Right renal pelvis (tissue), 4 donors: ENCODE measurements at places on chromosomes 3 and 15. TPM values are rescaled to one million over a fixed set of nuclear protein-coding genes. Genes with fewer than 3 reads are reported as not detected.

DNA sequence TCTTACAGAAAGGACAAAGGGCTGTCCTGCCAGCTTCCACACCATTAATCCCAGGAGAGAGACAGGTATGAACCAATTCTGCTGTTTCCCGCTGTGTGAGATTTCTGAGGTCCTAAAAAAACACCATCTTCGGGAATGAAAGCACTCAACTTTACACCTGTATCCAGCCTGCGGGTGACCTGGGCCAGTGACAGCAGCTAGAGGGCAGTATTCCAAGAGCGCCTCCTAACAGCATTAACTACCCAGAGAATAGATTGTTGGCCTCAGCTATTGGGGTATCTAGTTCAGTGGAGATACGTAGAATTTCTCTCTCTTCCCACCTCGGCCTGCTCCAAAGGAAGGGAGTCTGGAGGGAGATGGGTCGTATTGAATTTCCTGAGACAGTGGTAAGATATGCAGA is 55.1 kb downstream of the WDR76 start:
- no peak for DNase-seq

DNA sequence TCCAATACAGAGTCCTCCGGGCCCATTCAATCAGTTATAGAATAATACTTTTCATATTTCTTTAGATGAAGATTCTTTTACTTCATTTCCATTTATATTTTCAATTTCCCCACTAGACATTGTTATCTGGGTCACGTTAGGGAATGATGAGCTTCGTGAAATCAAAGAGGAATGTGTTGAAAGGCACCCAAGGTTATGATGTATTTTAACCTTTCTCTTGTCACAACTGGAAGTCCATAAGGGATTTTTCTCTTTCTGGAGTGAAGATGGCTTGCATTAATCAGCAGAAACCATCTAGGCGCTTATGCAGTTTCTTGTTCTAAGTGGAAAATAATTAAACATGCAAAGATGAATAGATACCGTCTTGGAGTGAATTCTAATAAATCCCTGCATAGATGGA is 180.5 kb downstream of the FEZF2 start:
- DNase-seq, result no peak

DNA sequence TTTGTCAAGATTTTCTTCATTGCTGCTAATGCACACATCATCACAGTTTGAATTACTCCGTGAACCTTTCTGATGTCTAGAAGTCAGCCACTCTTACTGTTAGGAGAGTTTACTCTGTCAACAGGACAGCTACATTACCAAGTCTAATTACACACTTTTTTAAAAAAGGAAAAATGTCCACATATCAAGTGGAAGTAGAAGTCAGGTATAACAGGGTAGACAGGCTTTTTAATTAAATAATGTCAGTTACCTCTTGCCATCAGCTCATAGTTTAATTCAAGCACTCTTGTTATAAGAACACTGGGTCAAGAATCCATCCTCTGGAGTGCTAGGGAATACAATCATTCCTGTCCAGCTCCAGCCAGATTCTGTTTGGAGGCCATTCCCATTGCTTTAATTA is 232.8 kb downstream of the TAFA4 start:
- no peak for DNase-seq

GRCh38 chr3:63043631-63044030 is 168.4 kb upstream of the CADPS start:
- DNase-seq, result no peak

DNA sequence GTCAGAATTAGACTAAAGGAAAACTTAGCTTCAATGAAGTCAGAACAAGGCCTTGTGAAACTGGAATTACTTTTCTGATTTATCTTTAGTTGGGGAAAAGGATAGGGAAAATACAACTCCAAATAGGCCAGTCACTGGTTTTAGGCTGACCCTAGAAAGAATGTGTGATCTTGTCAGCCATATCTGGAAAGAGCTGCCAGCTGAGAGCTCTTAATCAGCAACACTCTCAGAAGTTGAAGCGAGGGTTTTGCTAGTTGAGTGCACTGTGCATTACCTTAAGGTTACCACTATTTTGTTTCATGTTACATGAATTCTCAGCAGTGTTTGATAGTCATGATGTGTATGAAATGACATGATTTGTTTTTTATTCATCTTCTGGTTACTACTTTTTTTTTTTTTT is 905.3 kb upstream of the ALCAM start:
- DNase-seq, result no peak

- DNase-seq, result no peak
Measured at GRCh38 chr15:34815836-34816235, 20.5 kb upstream of the ACTC1 start.

DNA sequence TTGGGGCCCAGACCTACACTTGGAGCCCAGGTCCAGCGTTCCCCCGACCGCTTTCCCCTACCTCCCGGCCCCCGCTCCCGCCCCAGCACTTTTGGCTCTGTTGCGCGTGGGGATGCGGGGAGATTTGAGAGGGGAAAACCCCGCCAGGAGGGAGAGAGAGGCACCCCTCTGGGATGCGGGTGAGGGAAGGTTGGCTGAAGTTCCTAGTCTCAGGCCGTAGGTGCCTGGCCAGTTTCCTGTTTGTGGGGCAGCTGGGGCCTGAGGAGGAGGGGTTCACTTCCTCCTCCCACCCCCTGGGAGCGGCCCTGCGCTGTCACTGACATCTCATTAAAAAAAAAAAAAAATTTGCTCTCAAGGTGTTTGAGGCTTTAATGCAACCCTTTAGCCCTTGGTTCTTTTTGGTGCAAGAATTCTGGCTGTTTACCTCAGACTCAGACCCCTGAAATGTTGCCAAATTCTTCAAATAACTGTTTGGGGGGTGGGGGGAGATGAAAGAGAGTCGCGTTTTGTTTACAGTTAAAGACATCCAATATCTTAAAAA is 2.6 kb downstream of the FAM43A start:
- DNase-seq, result no peak

GRCh38 chr3:50226888-50227389 is 9.1 kb upstream of the GNAI2 start:
- no peak for DNase-seq

DNA sequence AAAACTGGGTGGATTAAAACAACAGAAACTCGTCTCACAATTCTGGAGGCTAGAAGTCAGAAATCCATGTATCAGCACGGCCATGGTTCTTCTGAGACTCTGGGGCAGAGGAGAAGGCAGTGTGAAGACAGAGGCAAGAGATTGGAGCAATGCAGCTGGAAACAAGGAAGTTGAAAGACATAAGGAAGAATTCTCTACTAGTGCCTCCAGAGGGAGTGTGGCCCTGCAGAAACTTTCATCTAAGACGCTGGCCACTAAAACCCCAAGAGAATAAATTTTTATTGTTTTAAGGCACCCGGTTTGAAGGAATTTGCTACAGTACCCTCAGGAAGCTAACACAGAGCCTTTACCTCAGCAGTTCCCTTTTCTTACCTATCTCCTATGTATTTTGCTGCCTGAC is 1012.2 kb upstream of the CADM2 start:
- no peak for DNase-seq

- DNase-seq, result no peak
Measured at GRCh38 chr3:160247766-160248165, 22.5 kb downstream of the C3orf80 start.

DNA sequence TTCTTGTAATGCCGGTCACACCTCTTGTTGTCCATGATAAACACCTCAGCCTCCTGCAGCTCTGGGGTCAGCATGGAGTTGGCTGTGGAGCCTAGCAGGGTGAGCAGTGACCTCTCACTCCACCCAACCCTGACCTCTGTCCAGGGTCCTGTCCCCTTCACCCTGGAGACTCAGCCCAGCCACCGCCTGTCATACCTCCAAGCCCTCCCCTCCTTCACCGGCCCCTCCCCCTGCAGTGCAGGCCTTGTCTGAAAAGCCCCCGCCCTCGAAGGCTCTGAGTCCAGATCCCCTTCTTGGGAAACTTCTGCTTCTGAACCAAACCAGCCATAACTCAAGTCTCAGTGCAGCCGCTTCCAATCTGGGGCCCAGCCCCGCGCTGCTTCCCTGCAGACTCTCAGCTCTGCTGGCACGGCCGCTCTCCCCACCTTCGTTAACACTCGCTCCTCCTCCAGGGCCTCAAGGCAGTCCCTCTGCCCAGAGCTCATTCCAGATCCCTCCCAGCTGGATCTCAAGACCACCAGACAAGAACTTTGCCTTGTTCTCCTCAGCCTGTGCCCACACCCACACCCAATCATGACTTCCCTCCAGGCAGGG is 25.4 kb upstream of the PRSS50 start:
- DNase-seq, result no peak

GRCh38 chr3:126477061-126477380 is 1.3 kb upstream of the ZXDC start:
- DNase-seq, result no peak

DNA sequence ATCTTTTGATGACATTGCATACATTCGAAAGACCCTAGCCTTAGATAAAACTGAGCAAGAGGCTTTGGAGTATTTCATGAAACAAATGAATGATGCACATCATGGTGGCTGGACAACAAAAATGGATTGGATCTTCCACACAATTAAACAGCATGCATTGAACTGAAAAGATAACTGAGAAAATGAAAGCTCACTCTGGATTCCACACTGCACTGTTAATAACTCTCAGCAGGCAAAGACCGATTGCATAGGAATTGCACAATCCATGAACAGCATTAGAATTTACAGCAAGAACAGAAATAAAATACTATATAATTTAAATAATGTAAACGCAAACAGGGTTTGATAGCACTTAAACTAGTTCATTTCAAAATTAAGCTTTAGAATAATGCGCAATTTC is 16.7 kb downstream of the KCNMB3 start:
- DNase-seq, result no peak

DNA sequence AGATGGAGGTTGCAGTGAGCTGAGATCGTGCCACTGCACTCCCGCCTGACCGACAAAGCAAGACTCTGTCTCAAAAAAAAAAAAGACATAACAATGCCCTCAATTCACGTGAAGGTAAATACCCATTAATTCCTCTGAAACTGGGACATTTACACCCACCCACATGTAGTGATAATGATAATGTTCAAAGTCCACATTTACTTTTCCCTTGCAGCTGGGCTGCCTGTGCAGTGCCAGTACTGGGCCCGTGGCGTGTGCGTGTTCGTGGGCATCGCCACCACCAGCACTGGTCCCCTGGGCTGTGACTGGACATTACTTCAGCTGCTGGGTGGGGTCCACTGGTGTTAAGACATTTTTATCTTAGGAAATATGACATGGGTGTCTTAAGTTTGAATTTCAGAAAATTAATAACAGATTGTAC is 123.6 kb downstream of the SLC25A26 start:
- DNase-seq, result no peak

GRCh38 chr3:87771337-87772192 is 287.2 kb downstream of the CGGBP1 start:
- no peak for DNase-seq

GRCh38 chr3:25913179-25913578 is 123.3 kb downstream of the OXSM start:
- DNase-seq, result no peak

- no peak for DNase-seq
Measured at GRCh38 chr3:46693038-46693891, at the start of gene ALS2CL. ALS2CL (minus strand) TSS chr3:46693679; CDS start chr3:46689440, 4,239 bp downstream.

DNA sequence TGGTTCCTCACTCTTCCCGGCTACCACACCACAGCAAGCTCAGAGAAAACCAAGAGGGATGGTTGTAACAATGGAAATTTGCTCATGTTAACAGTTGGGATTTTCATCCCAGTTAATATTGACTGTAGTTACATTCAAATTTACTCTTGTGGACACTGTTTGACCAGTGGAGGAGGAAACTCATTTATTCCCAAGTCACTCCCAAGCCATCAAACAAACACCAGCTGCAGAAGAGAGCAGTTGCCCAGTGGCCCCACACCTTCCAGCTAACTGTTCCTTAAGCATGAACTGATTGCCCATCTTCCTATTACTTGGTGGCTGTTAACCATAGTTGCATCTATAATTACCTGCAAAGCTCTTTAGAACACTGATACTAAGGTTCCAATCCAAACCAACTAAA is 24.1 kb upstream of the MECOM start:
- no peak for DNase-seq

GRCh38 chr3:20245781-20246180 is 59.8 kb upstream of the SGO1 start:
- no peak for DNase-seq

DNA sequence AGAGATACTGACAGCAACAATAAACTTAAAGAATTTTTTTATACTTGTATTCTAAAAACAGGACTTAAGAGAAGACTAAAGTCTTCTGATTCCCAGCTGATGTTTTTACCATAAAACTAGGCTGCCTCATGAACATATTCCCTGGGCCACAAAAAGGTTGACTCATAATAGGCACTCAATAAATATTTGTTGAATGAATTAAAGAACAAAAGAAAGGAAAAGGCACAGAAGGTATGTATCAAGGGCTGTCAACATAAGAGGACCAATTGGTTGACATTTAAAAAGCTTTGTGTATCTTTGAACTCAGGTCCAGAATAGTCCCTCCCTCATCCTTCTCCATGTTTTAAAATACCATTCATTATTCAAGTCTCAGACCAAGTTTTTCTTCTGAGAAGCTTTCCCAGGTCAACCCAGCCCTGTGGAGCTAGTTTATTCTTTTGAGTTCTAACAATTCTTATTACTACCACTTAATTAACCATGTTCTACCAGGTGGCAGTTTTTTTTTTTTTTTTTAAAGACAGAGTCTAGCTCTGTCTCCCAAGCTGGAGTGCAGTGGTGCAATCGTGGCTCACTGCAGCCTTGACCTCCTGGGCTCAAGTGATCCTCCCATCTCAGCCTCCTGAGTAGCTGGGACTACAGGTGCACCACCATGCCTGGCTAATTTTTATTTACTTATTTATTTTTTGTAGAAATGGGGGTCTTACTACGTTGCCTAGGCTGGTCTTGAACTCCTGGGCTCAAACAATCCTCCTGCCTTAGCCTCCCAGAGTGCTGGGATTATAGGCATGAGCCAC is 17.5 kb upstream of the ARHGEF3 start:
- no peak for DNase-seq

Gene HDGFL3
- 93.4 TPM for polyA plus RNA-seq

Gene TLR9
- polyA plus RNA-seq, result 0.27 TPM

Gene A4GNT
- 0.97 TPM for polyA plus RNA-seq

Gene AGBL1
- polyA plus RNA-seq, result 0.09 TPM

Gene RTP3
- polyA plus RNA-seq, result not detected

Gene NMB
- 6.0 TPM for polyA plus RNA-seq

Gene POPDC2
- polyA plus RNA-seq, result 4.7 TPM

Gene IMPG2
- polyA plus RNA-seq, result 0.29 TPM

Gene TMEM207
- polyA plus RNA-seq, result 19.5 TPM

Gene BMF
- 42.4 TPM for polyA plus RNA-seq

Gene AGTR1
- 28.1 TPM for polyA plus RNA-seq
